ENCODE measurements at places on chromosomes 5 and 9. TPM values are rescaled to one million over a fixed set of nuclear protein-coding genes. Genes with fewer than 3 reads are reported as not detected.

- H3K4me3 ChIP-seq = no peak overlapping the region
- H3K4me1 ChIP-seq = peaks cover 6% of the 10 kb centered on the region
- H3K36me3 ChIP-seq = no peaks in the 10 kb centered on the region
- no peak for DNase-seq
- H3K27me3 ChIP-seq = no peaks in the 10 kb centered on the region
Measured at GRCh38 chr5:171945476-171945875, 61.0 kb downstream of the FBXW11 start.

GRCh38 chr5:65699338-65699737, 22.6 kb downstream of the SGTB start:
- no peaks in the 10 kb centered on the region for H3K27me3 ChIP-seq
- H3K4me1 ChIP-seq = no peaks in the 10 kb centered on the region
- H3K27ac ChIP-seq = no peak overlapping the region

GRCh38 chr5:172946146-172946545, 13.1 kb upstream of the RPL26L1 start:
- H3K4me3 ChIP-seq = no peak overlapping the region
- no peak overlapping the region for H3K27ac ChIP-seq
- H3K27me3 ChIP-seq = no peaks in the 10 kb centered on the region
- DNase-seq = peak; percentile 8

GRCh38 chr5:30099634-30100033, 1093.9 kb upstream of the CDH6 start:
- H3K36me3 ChIP-seq = no peaks in the 10 kb centered on the region
- no peaks in the 10 kb centered on the region for H3K27me3 ChIP-seq
- no peaks in the 10 kb centered on the region for H3K4me1 ChIP-seq
- H3K27ac ChIP-seq = no peak overlapping the region
- no peak for DNase-seq

STPG3 gene
- not detected for polyA plus RNA-seq
